NCI-H1436 (cell line): ENCODE measurements at places on chromosomes 2 and 18.

DNA sequence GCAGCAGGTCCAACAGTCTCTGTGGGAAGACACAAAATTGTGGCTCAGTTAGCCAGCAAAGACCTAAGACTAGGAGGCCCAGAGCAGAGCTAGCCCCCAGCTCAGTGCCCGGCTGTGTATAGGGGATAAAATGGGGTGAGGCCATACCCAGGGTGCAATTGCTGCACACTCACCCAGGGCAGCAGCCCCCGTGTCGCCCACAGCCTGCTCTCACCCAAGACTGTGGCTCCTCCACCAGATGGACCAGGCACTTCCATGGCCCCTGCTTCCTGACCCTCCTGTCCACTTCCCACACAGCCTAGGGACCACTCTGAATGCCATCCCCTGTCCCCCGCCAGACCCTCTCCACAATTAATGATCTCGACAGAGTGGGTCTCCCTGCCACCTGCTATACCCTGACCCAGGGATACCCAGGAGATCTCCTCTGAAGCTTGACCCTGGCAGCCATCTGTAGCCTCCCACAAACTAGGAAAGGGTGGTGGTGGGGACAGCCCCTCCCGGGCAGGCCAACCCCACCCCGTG lies 85.7 kb downstream of the HS1BP3 start:
- DNase-seq = no peak

DNA sequence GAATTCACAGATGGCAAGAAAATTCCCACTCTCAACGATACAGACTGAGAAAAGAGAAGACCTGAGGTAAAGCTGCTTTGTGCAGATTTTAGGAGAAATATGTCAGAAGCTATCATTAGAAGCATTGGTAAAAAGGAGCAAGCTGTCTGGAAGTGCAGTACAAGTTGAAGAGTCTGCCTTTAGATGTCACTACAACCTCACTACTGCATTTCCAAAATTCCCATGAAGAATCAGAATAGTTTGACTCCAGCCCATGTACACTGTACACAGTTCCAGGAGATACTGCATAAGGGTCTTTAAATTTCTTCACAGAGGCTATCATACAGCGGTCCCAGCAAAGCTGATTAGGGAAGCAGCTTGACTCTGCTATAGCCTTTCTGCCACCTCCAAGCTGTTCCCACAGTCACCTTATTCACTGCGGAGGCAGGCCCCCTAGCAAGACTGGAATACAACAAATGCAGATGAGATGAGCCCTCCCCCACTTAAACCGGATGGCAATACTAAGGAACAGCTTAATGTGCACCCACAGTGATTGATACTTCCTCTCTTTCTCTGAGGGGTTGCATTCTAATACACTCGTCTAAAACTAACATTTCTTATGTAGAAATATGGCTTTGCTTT lies 527.4 kb downstream of the TMEM182 start:
- DNase-seq = no peak

DNA sequence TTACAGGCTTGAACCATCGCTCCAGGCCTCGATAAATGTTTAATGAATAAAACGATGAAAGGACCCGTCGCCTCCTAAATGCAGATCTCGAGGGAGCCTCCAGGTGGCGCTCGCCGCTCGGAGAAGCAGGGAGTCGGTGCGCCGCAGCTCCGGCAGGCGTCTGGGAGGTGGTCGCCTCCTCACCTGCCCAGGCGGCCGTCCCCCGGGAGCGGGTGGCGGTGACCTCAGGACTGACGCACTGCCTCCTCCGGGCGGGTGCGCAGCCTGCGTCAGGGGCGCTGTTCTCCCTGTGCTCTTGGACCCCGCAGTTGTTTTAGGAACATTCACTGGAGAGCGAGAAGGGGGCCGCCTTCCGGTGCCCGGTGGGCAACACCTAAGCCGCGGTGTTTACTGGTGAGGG lies 38.6 kb upstream of the POLE4 start:
- DNase-seq = peak; percentile 68

DNA sequence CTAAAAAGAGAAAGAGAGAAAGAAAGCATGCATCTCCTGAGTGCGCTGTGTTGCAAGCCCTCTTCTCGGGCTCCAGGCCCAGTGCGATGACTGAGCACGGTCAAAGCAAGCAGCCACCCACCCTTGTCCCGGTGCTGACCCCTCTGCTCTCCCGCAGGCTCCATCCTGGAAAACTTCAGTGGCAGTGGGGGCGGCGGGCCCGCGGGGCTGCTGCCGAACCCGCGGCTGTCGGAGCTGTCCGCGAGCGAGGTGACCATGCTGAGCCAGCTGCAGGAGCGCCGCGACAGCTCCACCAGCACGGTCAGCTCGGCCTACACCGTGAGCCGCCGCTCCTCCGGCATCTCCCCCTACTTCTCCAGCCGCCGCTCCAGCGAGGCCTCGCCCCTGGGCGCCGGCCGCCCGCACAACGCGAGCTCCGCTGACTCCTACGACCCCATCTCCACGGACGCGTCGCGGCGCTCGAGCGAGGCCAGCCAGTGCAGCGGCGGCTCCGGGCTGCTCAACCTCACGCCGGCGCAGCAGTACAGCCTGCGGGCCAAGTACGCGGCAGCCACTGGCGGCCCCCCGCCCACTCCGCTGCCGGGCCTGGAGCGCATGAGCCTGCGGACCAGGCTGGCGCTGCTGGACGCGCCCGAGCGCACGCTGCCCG lies 252.5 kb downstream of the GLI2 start:
- no peak for DNase-seq

DNA sequence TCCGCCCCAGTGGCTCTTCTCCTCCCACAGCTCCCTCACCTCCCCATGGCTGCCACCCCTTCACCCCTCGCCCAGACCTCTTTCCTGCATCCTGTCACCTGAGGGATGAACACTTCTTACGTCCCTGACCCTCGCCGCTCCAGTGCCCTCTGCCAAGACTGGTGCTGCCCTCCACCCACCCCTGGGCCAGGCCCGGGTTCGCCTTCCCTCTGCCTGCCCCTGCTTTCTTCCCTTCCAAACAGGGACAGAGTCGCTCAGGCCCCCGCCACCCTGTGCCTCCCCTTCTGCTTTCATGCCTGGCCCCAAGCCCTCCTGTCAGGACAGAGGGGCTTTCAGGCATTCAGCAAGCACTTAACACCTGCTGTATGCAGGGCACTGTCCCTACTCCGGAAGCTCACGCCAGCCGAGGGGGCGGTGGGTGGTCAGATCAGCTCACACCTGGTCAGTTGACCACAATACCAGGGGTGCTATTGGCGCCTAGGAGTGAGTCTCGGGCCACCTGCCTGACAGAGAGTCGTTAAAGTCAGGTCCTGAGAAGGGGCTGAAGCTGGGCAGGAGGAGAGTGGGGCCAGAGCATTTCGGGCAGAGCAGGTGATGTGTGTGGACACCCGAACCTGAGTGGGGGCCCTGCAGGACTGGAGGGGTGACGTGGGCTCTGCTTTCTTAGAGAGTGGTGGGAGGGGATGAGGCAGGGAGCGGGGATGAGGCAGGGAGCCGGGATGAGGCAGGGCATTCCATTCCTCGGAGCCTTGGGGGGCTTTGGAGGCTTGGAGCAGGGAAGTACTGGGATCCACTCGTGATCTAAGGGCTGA lies 26.0 kb upstream of the HPCAL1 start:
- no peak for DNase-seq

- no peak for DNase-seq
Observed at GRCh38 chr2:214310319-214310718, 100.5 kb upstream of the VWC2L start.

GRCh38 chr2:126531029-126531428 lies 124.9 kb upstream of the GYPC start:
- no peak for DNase-seq

GRCh38 chr2:84873350-84873749 lies 7.5 kb downstream of the TRABD2A start:
- no peak for DNase-seq

- no peak for DNase-seq
Observed at GRCh38 chr2:149039213-149039724, 770 bp downstream of the LYPD6B start.

- no peak for DNase-seq
Observed at GRCh38 chr18:7535436-7536205, 31.5 kb upstream of the PTPRM start.

GRCh38 chr2:71756280-71756906 lies 303.0 kb downstream of the DYSF start:
- DNase-seq = no peak

GRCh38 chr2:42813763-42814162 lies 21.4 kb upstream of the HAAO start:
- DNase-seq = no peak

- no peak for DNase-seq
Observed at GRCh38 chr18:38244480-38244879, 678.9 kb upstream of the CELF4 start.

DNA sequence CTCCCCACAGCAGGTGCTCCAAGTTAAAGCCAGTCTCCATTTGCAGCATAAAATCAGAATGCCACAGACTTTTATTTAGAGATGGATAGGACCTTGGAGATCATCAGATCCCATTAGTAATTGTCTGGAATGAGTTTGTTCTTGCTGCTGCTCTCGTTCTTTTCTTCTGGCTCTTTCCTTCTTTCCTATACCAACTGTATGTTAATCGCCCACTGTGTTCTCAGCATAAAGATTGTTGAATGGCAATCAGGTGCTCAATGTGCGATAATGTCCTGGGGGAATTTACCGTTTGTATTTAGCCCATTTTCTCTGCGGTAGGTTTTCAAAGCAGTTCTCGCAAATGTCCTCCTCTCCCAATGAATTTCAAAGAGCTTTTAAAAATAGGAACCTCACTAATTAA lies 3.3 kb downstream of the GPR39 start:
- DNase-seq = peak; percentile 38

DNA sequence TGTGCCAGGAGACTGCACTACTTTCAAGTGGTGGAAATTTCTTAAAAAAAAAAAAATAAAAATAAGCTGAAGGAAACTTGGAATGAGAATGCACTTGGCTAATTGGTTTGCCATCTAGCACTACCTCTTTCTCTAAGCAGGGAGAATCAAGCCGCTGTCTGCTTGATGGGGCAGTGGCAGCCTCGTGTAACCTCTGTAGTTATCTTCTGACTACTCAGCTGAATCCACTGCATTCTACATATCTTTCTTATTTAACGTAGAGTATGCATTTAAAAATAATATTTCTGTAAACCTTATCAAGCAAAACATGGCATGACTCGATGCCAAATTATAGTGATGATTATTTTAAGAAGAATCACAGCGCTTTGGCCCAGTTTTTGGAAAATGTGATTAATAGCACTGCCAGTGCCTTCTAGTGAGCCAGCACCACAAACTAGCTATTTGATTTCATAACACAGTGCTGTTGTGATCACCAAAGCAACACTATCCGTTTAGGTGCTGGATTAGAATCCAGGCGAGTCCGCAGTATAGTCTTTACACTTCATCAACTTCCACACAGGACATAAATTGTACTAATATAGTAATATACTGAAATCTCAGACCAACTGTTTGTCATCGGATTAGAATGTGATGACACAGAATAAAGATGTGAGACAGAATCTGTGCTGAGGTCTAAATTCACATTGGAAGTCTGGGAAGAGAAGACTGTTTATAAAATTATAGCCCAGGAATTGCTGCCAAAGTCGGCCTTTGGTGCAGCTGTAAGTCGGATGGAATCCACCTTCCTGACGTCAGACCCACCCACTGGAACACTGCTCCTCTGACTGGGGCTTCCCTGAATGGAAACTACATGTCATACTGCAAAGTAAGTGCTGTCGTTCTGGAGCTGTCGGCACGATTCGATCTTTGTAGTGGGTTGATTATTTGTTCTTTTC lies 136.5 kb upstream of the ETAA1 start:
- no peak for DNase-seq

GRCh38 chr2:156192468-156192867 lies 140.1 kb downstream of the NR4A2 start:
- no peak for DNase-seq

DNA sequence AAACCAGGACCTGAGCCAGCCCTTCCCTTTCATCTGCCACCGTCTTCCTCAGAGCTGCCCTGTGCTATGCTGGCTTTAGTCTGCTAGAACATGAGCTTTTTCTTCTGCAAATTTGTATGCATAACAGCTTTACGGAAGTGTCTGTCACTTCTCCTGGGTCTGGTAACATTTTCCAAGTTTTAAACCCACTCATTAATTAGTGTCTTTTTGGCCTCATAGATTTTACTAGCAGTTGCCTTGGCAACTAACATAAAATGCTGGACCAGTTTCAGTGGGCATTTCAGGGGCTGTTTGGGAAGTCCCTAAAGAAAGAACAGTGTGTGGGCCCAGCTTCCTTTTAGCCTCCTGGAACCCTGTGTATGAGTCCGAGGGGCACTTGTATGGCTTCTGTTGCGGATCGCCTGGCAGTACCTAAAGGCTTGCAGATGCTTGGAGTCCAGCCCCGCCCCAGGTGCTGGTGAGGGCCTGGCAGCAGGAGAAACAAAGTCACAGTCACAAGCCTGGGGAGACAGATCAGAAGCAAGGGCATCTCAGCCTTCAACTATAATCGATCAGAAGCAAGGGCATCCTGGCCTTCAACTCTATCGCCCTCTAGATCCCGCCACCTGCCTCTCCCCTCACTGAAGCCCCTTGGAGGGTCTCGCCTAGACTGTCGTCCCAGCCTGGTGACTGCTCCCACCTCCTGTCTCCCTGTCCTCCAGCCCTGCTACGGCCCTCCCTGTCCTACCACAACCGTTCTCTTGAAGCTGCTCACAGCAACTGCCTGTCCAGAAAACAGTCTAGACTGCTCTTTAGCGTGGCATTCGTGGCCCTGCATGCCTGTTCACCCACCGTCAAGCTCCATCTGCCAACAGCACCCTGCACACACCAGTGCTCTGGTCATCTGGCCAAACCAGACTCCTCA lies 36.8 kb upstream of the MAPRE3 start:
- no peak for DNase-seq

- DNase-seq = no peak
Observed at GRCh38 chr2:29016504-29016903, 35.4 kb downstream of the TOGARAM2 start.

DNA sequence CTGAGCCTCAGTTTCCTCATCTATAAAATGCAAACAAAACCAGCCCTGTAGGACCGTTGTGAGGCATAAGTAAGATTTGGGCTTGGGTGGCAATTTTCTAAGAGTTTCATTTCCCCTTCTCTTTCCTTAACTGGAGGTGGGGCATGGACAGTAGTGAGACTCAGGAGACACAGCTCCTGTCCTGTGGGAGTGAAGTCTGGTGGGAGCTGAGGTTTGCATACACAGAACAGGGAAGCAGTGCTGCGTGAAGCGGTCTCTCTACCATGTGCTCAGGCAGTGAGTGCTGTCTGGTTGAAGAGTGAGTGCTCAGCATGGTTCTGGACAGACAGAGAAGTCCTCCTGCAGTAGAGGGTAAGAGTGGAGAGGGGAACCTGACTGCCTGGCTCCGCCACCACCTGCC lies 62.3 kb upstream of the MCFD2 start:
- DNase-seq = no peak

DNA sequence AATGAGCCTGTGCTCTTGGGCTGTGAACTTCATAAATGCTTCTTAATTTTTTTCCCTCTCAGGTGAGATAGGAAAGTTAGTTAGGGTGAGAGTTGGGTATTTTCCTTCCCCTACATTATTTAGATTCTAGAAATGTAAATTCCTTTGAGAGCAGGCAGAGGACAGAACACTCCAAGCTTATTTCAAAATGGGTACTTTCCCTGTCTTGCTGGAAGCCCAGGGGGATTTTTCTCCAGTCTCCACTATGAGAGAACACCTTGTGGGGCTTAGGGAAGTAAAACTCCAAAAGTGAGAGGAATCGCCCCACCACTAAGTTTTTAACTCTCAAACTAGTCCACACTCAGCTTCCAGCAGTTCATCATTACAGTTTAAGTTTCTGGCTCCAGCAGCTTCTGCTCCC lies 253.2 kb upstream of the CTAGE1 start:
- no peak for DNase-seq
